ENCODE measurements at places on chromosomes 3 and 15.

- no peak for DNase-seq
Observed at GRCh38 chr15:38611228-38611627, 46.6 kb upstream of the RASGRP1 start.

- DNase-seq, result no peak
Observed at GRCh38 chr15:96535148-96535547, 204.6 kb downstream of the NR2F2 start.

GRCh38 chr3:187745201-187746058, at the start of gene BCL6:
BCL6 (minus strand) TSS chr3:187745468; CDS start chr3:187733693, 11,775 bp downstream.
- peak; percentile 97 for DNase-seq

DNA sequence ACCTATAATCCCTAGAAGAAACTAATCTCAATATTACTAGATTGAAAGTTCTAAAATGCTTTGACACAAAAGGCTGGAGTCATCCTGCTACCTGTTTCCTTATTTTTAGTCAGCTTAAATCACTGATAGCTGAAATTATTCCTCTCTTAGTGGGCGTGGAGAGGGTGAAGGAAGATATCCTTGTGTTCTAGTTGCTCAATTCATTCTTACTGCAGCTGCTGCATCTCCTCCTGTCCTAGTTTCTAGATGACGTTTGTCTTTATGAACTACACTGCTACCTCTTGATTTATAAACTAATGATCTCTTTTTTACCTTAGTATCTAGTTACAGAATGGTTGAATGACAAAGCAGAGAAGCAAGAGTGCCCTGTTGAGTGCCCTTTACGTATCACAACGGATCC, 50.7 kb downstream of the SETD5 start:
- DNase-seq, result no peak

DNA sequence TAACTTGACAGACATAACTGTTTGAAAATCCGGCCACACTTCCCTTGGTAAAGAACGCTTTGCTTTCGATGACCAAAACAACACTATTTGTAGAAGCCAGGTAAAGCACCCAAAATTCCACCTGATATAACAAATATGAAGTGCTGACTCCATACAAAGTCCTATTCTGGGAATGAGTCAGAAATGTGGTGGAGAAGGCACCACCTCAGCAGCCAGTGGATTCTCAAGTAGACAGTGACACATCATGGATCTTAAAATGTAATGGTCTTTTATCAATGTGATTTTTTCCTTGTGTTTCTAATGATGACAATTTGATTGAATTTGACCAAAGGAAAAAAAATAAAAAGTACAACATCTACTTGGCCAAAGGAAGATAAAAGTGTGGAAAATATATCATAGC, 135.0 kb upstream of the WNT5A start:
- peak; percentile 75 for DNase-seq

DNA sequence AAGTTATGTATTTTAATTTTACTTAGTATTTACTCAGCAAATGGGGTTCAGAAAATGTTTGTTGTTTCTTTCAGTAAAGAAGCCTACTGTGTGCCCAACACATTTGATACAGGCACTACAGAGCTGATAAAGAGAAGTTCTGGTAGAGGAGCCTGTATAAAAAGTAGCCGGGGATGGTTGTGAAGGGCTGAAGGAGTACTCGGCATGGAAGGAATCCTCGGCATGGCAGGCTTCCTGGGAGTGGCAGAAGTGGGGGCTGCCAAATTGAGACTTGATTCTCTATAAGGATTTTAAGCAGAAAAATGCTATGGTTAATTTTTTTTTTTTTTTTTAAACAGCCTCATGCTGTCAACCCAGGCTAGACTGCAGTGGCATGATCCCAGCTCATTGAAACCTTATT, 9.3 kb downstream of the ARL13B start:
- peak; percentile 8 for DNase-seq

DNA sequence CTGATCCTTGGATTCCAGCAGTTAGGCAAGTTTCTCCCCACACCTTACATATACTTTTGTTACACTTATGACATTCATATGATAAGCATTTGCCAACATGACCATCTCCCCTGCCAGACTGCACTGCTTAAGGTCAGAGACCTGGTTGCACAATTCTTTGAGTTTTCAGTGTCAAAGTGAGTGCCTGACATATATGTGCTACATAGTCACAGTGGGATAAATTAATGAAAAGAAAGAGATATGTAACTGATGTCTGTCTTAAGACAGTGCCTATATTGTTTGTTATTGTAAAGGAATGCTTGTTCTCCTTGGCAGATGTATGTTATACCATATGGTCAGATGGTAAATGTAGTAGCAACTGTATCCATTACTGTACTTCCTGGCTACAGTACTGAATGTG, 3.5 kb upstream of the DCUN1D1 start:
- DNase-seq, result no peak

DNA sequence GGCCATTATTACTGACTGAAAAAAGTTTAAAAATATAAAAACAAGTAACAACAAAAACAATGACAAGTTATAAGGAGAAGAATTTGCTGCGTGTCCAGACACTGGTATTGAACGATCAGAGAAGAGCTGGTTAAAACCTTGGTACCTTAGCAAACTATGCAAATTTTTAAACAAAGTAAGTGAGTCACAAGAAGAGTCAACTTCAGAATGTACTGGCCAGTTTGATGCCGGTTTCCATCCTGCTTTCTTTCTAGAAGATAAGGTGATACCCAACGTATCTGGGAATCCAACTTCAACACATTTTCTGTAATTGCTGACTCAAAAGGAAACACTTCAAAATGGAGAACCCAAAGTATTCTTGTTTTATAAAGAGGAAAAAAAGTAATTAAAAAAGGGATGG, 49.8 kb downstream of the RUBCN start:
- no peak for DNase-seq
